ENCODE measurements at places on chromosomes 7 and 10. TPM values are rescaled to one million over a fixed set of nuclear protein-coding genes. Genes with fewer than 3 reads are reported as not detected.

Gene NDUFB2
- polyA plus RNA-seq, result 129 TPM

Gene WEE2
- 0.44 TPM for polyA plus RNA-seq

Gene CASTOR2
- 5.1 TPM for polyA plus RNA-seq

Gene TLX1
- not detected for polyA plus RNA-seq

Gene CALD1
- 173 TPM for polyA plus RNA-seq
